ENCODE measurements at places on chromosomes 7 and 10. TPM values are rescaled to one million over a fixed set of nuclear protein-coding genes. Genes with fewer than 3 reads are reported as not detected.

SNCG gene
- 9.2 TPM for total RNA-seq

MGAM2 gene
- total RNA-seq = not detected

SDK1 gene
- total RNA-seq = 1.6 TPM

SORCS1 gene
- not detected for total RNA-seq

CACNA2D1 gene
- total RNA-seq = 48.5 TPM

CISD1 gene
- total RNA-seq = 23.9 TPM

LOXL4 gene
- 7.2 TPM for total RNA-seq

GDF2 gene
- not detected for total RNA-seq

GNGT1 gene
- not detected for total RNA-seq

GRID2IP gene
- not detected for total RNA-seq

LIPM gene
- total RNA-seq = not detected

GPR85 gene
- total RNA-seq = 1.8 TPM

KAZALD1 gene
- 11.9 TPM for total RNA-seq

H2BK1 gene
- total RNA-seq = not detected

WDR86 gene
- 0.78 TPM for total RNA-seq

OPN4 gene
- not detected for total RNA-seq

NKX2-3 gene
- total RNA-seq = not detected

ADAM8 gene
- total RNA-seq = 0.73 TPM

PDZD7 gene
- total RNA-seq = 0.37 TPM

TRPV5 gene
- not detected for total RNA-seq
